ENCODE measurements at places on chromosomes 3 and 15.

DNA sequence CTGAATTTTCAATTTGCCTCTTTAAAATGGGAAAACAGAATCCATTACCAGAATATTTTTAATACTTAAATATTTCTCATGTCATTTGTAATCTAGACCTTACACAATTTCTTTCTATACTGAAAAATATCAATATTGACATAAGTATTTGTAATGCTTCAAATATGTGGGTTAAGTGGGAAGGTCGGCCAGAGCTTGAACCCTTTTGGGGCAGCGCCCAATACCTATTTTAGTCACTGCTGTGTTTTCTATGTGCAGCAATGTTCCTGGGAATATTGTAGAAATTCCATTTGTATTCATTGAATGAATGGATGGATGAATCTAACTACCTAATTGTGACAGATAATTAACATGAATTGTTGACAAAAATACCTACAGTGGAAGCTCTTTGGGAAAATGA is 459.7 kb upstream of the ZNF717 start:
- DNase-seq: no peak

DNA sequence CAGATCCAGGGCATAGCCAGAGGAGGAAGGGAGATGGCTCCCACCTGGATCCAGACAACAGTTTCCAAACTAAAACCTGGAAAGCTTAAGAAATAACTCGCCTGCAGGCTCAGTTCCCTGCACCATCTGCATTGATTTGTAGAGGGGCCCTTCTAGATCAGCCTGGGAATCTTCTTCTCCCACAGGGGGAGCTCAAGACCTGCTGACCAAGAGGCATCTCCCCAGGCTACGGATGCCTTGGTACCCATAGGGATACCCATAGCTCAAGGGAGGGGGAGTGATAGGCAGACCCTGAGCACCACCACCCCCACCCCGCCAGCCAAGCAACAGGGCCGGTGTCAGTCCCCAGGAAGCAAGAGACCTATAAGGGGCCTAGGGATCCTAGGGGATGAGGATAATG is 28.0 kb upstream of the DCLK3 start:
- DNase-seq: peak; percentile 30

GRCh38 chr3:98445949-98446406 is 17.0 kb upstream of the OR5K1 start:
- DNase-seq: no peak

DNA sequence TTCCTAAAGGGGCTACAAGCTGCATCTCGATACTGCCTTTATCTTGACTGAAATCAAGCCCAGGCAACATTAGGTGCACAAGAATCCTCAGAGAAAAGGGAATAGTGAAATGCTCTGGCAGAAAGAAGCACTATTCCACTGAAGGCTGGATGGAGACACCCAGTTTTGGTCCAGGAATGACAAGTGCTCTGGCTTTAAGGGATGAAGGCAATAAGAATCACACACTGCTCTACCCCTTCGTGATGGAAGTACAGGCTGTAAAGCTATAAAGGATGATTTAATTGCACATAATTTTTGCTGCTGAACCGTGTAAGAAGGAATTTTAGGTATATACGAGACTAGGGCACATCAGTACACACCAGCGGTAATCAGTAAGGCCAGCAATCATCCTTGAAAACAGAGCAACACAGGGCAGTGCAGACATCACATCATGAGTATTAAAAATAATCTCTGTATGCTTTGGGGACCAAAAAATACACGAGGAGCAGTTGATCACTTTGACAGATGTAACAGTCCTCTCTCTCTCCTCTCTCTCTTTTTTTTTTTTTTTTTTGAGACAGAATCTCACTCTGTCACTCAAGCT is 414.6 kb upstream of the TBL1XR1 start:
- DNase-seq: no peak

- DNase-seq: no peak
Observed at GRCh38 chr3:142243134-142243533, 17.7 kb upstream of the GK5 start.

GRCh38 chr3:127803619-127804018 is 18.7 kb downstream of the MGLL start:
- no peak for DNase-seq

GRCh38 chr3:123843668-123844067 is 40.5 kb downstream of the MYLK start:
- no peak for DNase-seq

- no peak for DNase-seq
Observed at GRCh38 chr3:38722781-38723568, 73.5 kb upstream of the SCN5A start.

DNA sequence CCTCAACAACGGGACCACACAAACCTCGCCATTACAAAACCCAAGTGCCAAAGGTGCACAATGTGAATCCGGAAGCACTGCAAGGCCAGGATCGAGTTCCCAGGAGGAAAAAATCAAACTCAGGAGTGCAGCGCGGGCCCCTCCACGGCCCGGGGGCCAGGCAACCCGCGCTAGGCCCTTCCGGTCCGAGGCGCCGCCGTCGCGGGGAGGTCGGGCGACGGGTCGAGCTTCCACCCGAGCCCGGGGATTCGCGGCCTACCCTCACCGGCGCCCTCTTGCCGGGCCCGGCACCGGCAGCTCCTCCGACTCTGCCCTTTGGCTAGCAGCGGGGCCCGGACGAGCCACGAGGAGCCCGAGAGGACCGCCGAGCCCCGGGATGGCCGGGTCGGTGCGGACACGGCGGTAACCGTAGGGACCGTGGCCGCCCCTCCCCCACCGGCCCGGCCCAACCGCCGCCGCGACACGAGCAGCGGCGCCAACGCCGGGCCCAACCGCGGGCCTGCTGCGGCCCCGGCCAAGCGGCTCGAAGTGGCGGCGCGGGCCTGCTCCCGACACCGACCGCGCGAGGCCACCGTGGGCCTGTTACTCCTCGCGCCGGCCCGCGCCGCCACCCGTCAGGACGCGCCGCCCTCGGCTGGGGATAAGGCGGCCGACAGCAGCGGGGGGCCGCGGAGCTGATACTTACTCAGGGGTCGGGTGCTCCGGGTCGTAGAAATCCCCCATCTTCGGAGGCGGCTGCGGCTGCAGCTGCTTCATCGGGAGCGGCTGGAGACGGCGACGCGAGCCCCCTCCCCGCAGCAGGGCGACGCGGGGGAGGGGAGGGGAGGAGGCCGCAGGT is 525 bp downstream of the SETD2 start:
- peak; percentile 71 for DNase-seq

- no peak for DNase-seq
Observed at GRCh38 chr3:191528589-191528988, 67.6 kb downstream of the PYDC2 start.

DNA sequence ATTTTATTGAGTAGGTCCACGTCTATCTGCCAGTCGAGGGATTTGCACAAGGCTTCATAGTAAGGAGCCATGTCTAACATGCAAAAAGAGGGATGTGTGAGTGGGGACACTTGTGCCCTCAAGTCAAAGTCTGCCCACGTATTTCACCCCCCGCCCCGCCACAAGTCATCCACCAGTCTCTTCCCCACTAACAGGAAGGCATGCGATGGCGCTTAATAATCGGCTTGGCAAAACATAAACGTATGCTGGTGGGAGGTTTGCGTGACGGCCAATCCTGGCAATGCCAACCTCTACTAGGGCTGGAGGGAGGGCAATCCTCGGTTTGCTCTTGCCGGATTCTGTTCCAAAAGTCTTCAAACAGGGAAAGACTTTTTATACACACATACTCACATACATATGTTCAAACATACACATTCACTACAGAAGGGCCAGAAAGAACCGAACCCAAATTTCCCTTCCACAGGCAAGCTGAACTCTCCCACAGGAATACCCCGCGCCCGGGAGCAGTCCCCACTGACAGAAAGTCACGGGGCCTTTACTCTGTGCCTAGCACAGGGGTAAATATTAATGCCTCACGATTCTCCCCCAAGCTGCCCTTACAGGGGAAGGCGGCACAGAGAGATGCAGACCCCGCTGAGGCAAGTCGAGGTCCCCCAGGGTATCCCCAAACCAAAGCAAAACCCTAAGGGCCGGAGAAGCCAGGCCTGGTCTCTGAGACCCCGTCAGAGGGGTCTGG is 675 bp downstream of the PSMD6 start:
- no peak for DNase-seq

DNA sequence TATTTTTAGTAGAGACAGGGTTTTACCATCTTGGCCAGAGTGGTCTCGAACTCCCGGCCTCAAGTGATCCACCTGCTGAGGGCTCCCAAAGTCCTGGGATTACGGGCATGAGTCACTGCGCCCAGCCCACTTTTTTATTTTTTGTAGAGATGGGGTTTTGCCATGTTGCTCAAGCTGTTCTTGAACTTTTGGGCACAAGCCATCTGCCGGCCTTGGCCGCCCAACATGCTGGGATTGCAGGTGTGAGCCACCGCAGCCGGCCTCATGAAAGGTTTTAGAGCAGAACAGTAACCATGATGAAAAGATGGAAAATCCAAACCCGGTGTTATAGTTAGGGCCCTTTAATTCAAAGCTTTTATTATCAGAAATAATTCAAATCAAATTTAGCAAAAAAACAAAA is 15.6 kb upstream of the MB21D2 start:
- DNase-seq: no peak

- peak; percentile 11 for DNase-seq
Observed at GRCh38 chr3:108006077-108006771, 84.6 kb downstream of the CD47 start.

DNA sequence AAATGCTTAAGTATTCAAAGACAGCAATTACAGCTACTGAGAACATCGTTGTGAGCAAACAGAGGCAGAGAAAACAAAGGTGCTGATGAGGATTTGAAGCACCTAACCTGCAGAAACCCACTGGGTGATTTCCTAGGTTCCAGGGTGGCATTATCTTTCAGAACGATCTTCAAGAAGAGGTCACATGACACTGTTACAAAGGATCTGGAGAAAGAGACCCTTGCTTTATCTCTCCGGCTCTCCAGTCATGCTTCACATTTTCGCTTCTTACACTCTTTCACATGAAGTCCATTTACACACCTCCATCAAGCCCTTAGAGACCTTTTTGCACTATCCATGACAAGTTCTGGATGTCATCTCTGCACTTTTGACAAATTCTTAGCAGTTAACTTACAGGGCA is 70.8 kb downstream of the GOLGA8B start:
- no peak for DNase-seq

GRCh38 chr15:76983590-76984375 is 11.1 kb upstream of the PSTPIP1 start:
- DNase-seq: no peak

DNA sequence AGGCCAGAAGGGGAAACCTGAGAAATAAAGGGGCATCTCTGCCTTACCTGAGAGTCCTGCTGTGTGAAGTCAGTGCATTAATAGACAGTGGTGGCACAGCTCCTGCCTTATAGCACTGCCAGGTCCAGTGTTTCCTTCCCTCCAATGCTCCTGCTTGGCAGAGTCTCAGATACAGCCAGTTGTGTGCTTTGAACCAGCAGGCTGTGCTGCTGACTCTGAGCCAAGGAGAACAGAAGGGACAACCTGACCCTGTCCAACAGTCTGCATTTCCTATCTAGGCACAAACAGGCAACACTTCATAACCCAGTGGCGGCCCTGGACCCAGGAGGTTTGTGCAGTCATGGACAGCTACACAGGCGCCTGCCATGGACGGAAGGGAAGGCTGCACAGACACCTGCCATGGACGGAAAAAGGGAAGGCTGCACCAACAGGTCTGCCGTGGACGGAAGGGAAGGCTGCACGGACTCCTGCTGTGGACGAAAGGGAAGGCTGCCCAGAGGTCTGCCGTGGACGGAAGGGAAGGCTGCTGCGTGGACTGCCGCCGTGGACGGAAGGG is 33.9 kb upstream of the PLXNA1 start:
- DNase-seq: no peak

DNA sequence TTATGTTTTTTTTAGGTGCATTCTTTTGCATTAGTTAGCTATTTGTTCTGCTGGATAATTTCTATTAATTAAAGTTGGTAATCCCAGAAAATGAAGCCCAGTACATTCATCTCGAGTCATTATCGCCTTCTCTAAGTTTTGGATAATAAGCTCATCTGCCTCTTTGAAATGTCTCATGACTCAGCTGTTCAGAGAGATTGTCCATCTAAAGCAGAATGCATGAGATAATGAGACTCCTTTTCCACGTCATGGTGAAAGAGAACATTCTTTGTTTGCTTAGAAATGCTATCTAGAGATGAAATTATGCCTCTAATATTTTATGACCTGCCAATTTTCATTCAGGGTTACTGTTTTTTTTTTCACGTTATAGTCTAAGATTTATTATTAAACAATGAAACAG is 374.7 kb upstream of the GOLIM4 start:
- no peak for DNase-seq

GRCh38 chr3:10232137-10232536 is 16.1 kb upstream of the TATDN2 start:
- no peak for DNase-seq

GRCh38 chr3:150286390-150287147 is 121.5 kb upstream of the TSC22D2 start:
- DNase-seq: peak; percentile 44

- no peak for DNase-seq
Observed at GRCh38 chr3:89964347-89964746, 856.9 kb downstream of the EPHA3 start.

DNA sequence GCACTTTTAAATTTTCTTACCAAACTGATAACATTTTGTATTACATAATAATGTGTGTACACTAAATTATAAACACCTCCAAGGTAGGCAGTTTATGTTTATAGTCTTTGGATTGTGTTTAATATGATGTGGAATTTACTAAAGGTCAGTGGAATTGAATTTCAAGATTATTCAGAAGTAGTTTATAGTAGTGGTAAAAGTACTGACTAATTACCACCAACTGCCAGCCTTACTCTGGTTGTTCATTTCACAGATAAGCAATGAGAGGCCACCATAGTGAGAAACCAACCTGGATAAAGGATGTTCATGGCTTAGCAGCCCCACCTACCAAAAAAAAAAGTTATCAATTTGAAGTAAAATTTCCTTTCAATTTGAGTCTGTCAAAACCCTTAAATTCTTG is 54.0 kb upstream of the EIF5A2 start:
- DNase-seq: no peak

GRCh38 chr15:38242055-38242454 is 10.6 kb upstream of the SPRED1 start:
- no peak for DNase-seq

DNA sequence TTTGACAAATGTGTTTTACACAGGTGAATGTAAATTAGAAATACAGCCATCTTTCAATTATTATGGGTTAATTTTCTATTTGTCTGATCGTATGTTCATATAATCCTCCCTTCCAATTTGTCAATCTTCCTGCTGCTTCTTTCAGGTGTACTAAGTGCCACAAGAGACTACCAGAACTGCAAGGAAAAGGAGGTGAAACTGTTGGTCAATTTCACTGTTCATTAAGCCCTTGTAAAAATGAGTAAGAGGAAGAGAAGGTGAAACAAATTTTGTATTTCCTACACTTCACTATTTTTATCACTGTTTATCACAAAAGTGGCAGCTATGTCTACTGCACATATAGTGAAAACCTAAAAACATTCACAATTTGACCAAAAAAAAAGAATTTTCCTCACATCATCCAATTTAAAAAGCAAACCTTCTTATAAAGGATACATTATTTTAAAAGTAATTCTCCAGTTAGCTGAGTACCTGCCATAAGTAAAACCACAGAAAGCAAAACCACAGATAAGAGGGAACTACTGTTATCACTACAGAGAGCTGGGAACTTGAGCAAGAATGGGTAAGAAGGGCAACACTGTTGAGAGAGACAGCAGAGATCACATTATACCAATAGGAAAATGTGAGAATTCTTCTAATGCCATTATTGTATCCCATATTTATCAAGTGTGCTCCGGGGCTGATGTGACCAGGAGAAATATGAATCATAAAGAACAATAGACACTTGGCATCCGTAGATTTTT is 163.0 kb downstream of the TBC1D5 start:
- DNase-seq: no peak

- DNase-seq: no peak
Observed at GRCh38 chr15:31303726-31304648, 22.6 kb upstream of the KLF13 start.

GRCh38 chr3:174498638-174499037 is 360.5 kb upstream of the NAALADL2 start:
- no peak for DNase-seq

All from HepG2 (cell line).